Stimulated activated CD8-positive, alpha-beta memory T cell treated with anti-CD3 and anti-CD28 coated beads, Interleukin-12 subunit alpha, Interleukin-12 subunit beta, amount 100 ng/mL, for 1 hour (primary cell): ENCODE measurements at places on chromosomes 3 and 15.

DNA sequence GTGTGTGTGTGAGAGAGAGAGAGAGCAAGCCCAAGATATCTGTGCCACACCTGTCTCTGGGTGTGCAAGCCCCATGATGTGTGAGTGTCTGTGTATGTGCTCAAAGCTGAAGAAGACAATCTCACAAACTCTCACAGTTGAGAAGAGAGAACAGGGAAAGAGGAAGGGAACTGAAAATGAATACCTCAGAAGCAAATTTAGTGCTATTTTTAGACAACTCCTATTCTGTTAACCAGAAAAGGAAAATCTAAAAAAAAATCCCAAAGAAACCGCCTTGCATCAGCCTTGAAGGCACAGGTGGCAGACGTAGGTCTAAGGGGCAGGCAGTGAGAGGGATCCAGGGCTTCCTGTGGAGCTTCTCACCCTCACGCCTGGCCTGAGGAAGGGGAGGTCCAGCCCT, 47.8 kb downstream of the ATP2B2 start:
- no peak for DNase-seq

GRCh38 chr15:80747317-80748053, 31.7 kb upstream of the CEMIP start:
- no peak for DNase-seq

DNA sequence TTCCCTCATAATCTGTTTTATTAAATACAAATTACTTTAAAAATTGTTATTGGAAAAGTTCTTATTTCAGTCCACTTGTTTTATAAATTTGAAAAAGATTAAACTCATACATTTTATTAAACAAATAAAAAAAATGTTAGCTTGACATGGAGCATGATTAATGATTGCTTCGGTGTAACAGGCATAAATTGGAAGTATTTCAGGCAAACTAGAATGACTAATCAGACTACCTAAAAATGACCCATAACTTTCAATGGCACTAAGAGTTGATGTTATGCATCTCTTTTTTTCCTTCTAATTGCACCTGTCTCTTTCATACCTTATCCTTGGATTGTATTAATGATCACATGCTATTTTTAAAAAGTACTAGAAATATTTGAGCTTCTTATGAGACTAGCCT, 343.3 kb downstream of the ZNF385D start:
- no peak for DNase-seq

- DNase-seq = peak; percentile 37
These were observed 110.8 kb upstream of the ATP11B start for GRCh38 chr3:182682263-182683241.

GRCh38 chr15:19899021-19899824, 642.4 kb downstream of the GOLGA6L6 start:
- DNase-seq = no peak

GRCh38 chr15:72169921-72170611, 27.5 kb downstream of the GRAMD2A start:
- DNase-seq = no peak

DNA sequence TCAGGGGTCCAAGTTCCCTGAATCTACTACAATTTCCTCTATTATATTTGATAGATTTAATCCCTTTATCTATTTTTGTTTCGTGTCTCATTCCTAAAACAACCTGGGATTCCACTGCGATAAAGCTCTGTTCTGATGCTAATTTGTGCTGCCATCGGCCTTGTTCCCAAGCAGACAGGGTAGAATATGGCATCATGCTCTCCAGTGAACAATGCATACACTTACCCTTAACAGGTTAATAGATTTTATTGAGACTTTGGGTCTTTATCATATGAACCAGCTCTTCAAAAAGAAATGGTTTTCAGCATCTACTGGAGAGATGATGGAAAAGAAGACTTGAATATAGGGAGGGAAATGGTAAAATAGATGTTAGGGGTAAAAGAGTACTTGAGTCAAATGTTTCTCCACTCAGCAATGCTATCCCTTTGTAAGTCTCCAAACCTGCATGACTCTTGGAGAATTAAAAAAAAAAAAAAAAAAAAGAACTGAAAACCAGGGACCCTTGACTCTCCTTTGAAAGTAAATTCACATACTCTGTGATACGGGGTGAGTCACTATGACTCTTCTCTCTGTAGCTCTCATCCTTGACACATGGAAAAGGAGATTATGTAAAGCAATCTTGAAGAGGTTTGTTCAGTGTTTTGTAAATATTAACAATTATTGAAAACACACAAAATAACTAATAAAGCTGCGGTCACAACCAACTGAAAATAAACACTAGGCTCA, 268.8 kb downstream of the ZBTB20 start:
- no peak for DNase-seq

DNA sequence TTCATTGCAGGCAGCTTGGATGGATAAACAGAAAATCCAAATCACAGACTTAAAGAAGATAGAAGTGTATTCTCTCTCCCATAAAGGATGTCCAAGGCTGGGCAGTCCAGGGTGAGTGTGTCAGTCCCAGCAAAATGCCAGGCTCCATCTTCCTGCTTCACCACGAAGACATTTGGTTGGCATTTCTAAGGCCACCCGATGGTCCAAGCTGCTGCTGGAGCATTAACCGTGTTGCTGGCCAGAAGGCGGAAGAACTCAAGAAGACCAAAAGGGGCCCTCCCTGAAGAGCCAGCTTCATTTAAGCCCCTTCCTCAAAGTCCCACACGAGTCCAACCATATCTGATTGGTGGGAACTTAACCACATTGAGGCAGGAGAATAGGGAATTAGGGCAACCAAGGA, 3.0 kb upstream of the CYP11A1 start:
- no peak for DNase-seq

GRCh38 chr3:18369551-18370185, 55.5 kb downstream of the SATB1 start:
- no peak for DNase-seq

GRCh38 chr15:40046721-40047414, 7.9 kb upstream of the SRP14 start:
- DNase-seq = no peak

DNA sequence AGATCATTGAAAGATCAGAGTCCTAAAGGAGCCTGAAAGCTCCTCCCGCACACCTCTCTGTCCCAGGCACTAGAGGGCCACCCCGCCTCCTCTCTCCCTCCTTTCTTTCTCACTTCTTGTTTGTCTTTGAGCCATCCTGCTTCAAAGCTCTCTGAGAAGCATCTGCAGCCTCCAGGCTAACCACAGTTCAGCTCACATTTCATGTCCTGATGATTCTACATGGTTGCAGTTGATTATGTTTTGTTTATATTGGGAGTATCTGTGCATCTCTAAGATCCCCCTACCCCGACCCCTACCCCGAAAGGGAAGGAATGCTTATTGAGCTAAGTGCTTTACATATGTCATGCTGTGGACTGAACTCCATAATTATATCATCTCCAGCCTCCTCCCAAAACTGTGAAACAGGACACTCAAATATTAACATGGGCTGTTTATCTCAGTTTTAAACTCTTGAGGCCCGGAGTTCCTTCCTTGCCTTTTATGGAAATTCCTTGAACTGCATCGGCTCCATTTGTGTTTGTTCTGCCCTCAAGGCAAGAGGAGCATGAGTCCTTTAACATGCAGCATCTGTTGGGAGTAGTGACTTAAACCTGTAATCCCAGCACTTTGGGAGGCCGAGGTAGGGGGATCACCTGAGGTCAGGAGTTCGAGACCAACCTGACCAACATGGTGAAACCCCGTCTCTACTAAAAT, 30.9 kb downstream of the MGLL start:
- no peak for DNase-seq

GRCh38 chr3:77222701-77223100, 182.8 kb downstream of the ROBO2 start:
- no peak for DNase-seq

GRCh38 chr3:1190569-1190968, 97.7 kb downstream of the CNTN6 start:
- no peak for DNase-seq

DNA sequence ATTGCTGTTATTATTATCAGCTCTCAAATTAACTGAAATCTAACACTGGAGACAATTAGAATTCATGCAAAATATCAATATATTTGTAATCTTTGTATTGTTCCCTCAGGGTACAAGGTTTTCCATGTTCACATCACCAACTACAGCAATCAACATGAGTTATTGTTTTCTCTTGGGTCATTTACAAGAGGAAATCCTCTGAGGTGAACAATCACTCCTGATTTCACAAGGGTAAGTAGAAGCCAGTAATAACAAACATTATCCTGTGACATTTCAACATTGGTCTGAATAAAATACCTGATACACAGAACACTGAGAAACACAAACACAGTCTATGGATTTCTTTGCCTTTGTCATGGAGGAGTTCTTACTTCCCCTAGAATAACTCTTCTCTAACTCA, 174.0 kb downstream of the SUCNR1 start:
- DNase-seq = no peak

DNA sequence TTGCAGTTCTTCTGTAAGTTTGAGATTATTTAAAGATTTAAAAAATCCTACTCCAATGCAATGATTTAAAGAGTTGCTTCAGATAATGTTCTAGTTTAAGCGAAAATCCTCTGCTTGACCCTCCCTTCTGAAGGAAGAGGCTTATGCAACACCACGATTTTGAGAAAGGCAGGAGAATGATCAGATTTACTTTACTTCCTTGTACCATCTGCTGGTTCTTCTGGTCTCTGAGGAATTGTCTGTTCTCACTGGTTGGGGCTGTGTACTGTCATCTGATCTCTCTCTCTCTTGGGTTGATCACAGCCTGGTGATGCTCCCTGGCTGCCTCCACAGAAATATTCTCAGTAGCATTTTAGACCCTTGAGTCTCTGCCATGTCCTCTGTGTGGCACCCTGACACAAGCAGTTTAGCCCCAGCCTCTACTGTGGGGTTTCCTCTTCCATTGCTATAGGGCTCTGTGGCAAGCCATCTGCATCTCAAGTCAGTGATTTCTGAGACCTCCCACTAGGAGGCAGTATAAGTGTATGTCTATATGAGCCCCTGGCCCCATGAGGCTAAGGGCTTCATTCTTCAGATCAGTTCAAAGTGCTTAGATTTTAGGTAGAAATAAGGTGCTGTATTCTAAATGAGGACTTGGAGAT, 50.8 kb upstream of the PLAAT1 start:
- no peak for DNase-seq

GRCh38 chr3:56839784-56840715, 38.3 kb upstream of the ARHGEF3 start:
- no peak for DNase-seq

DNA sequence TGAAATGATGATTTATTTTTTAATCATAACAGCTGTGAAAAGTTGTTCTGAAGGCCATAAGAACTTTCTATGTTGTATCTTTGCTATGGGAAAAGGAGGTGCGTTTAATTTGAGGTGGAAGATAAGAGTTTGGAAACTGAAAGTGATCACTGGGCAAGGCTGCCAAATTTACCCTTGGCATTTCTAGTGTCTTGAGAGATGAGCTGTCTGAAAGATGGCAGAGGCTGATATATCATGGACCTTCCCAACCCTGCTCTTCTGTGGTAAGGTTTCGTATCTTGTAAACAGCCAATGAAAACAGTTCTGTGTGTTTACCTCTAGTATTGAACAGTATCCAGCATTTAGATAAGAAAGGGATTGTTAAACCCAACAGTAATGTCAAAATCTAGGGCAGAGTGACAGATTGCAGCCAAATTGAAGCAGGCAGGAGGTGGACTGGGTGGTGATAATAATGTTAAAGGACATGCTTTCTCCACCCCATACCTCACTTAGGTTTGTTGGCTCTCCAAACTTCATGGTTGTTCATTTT, 15.8 kb upstream of the NFKBIZ start:
- no peak for DNase-seq

GRCh38 chr3:134030379-134031347, 938 bp upstream of the SLCO2A1 start:
- no peak for DNase-seq

DNA sequence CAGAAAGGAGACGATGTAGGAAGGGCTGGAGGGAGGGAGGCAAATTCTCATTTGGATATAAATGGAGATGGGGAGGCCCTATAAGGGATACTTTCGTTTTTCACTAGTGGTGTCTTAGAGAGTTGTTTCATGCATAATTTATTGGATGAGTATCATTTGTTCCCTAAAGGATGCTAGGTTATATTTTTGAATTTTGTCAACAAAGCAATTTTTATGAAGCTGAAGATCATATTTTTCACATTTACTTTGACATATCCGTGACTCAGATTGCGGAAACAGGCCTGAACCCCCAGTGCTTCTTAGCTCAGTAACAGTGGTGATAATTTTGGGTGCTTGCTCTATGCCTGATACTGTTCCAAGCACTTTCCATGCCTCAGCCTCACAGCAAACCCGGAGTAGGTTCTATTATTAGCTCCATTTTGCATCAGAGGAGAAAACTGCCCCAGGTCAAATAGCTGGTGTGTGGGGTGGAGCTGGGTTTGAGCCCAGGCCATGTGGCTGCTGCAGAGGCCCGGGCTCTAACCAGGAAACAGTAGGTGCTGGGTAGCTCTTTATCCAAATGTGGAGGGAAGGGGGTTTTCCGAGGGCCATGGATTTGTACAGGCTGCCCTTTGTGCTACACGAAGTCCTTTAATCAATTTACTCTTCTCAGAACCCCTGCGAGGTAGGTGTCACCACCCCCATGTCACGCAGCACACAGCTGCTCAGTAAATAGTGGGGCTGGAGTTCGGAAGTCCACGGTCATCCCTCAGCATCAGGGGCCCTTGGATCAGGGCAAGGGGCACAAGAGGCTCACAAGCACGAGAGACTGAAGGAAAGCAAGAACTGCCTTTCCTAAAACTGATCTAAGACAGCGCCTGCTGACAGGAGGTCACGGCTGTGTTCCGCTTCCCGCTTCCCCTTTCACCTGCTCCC, 99.1 kb downstream of the SLC49A4 start:
- DNase-seq = no peak

DNA sequence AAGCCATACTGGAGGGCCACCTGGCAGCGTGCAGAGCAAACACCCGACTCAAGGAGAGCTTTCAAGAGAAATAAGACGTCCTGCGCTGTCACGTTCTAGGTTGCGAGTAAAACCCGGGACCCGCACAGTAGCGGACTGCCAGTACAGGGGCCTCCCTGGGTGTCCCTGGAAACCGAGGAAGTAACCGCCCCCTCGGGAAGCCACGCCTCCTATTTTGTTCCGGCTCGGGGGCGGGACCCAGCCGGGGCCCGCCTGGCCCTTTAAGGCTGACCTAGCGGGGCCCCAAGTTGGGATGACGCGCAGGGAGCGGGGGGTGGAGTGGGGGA, 218 bp upstream of the MAPKAPK3 start:
- DNase-seq = peak; percentile 91

- DNase-seq = no peak
These were observed 425.9 kb upstream of the ZNF385D start for GRCh38 chr3:22176911-22177310.

- DNase-seq = no peak
These were observed 25.2 kb downstream of the MYH15 start for GRCh38 chr3:108485146-108485545.

DNA sequence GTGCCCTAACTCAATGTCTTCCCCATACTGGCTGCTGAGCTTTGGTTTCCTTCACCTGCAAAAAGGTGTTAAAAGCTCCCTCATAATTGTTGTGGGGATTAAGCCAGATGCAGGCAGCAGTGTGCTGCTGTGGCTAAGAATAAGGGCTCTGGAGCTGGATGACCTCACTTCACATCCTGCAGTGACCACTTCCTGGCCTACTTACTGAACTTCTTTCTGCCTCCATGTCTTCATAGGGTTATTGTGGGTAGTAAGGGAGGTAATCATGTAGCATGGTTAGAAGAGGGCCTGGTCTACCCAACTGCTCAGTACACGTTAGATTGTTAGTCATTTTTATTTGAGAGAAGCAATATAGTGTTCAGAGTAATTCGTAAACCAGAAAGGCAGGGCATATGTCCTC, 18.4 kb downstream of the GYG1 start:
- DNase-seq = no peak
